A549 treated with GW870086 at 1 μM for 4 hours (cell line): ENCODE measurements at places on chromosomes 7 and 10. TPM values are rescaled to one million over a fixed set of nuclear protein-coding genes. Genes with fewer than 3 reads are reported as not detected.

EFCAB10 gene
- 2.2 to 3.1 TPM (median 3.0 TPM) in 5 replicates for total RNA-seq

DEPP1 gene
- total RNA-seq, result 1.3 to 1.7 TPM (median 1.4 TPM) in 5 replicates

PTN gene
- not detected in 5 replicates for total RNA-seq

TEX36 gene
- total RNA-seq, result not detected in 5 replicates

SRRM3 gene
- 8.2 to 12.5 TPM (median 11.2 TPM) in 5 replicates for total RNA-seq

KCNIP2 gene
- 0.79 to 0.95 TPM (median 0.81 TPM) in 4 of 5 replicates, not detected in the other for total RNA-seq

GPC2 gene
- total RNA-seq, result 0.32 to 1.5 TPM (median 0.84 TPM) in 5 replicates

NKX1-2 gene
- total RNA-seq, result 0.03 to 0.06 TPM in 2 of 5 replicates, not detected in the others

CTBP2 gene
- total RNA-seq, result 112 to 130 TPM (median 123 TPM) in 5 replicates

FRAT1 gene
- 0.97 to 2.0 TPM (median 1.7 TPM) in 5 replicates for total RNA-seq

DRGX gene
- 0.05 TPM in 1 of 5 replicates, not detected in the others for total RNA-seq

TRPV5 gene
- total RNA-seq, result not detected in 5 replicates

HHEX gene
- 12.0 to 13.9 TPM (median 12.4 TPM) in 5 replicates for total RNA-seq

CPED1 gene
- not detected in 5 replicates for total RNA-seq

AGFG2 gene
- total RNA-seq, result 16.6 to 27.4 TPM (median 25.2 TPM) in 5 replicates

LIPJ gene
- total RNA-seq, result not detected in 5 replicates

FAM180A gene
- total RNA-seq, result 0.12 TPM in 1 of 5 replicates, not detected in the others

PRSS37 gene
- not detected in 5 replicates for total RNA-seq

SDK1 gene
- total RNA-seq, result 0.30 to 0.72 TPM (median 0.46 TPM) in 5 replicates

SLC26A3 gene
- not detected in 5 replicates for total RNA-seq

PON1 gene
- 0.64 to 1.1 TPM (median 0.80 TPM) in 5 replicates for total RNA-seq

FAM24B gene
- total RNA-seq, result 12.0 to 14.8 TPM (median 13.8 TPM) in 5 replicates

PITX3 gene
- total RNA-seq, result 0.40 to 0.89 TPM (median 0.85 TPM) in 5 replicates

MSMB gene
- total RNA-seq, result 0.51 TPM in 1 of 5 replicates, not detected in the others

ADK gene
- 32.0 to 36.8 TPM (median 32.9 TPM) in 5 replicates for total RNA-seq
